ENCODE measurements at places on chromosomes 7 and 10.

GRCh38 chr7:131692131-131692960 lies 135.9 kb upstream of the PODXL start:
- peak; percentile 68 for DNase-seq

GRCh38 chr7:68176974-68177373 lies 1180.3 kb downstream of the TYW1 start:
- DNase-seq: peak; percentile 78

DNA sequence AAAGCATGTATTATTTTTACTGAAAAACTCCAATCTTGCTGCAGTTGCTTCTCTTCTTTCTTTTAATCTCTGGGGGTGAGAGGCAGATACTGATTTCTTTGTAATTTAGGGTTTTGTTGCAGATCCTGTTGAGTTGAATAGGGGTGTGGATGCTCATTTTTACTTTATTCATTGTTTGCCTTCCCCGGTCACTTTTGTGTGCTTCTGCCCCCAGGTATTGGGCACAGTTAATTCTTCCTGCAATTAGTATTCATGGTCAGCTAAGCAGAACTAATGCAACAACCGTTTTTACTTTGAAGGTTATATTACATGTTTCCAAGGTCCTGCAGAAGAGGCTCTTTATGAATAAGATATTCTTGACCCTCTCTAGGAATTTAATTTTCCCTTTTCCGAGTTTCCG lies 96.4 kb downstream of the BUB3 start:
- no peak for DNase-seq

DNA sequence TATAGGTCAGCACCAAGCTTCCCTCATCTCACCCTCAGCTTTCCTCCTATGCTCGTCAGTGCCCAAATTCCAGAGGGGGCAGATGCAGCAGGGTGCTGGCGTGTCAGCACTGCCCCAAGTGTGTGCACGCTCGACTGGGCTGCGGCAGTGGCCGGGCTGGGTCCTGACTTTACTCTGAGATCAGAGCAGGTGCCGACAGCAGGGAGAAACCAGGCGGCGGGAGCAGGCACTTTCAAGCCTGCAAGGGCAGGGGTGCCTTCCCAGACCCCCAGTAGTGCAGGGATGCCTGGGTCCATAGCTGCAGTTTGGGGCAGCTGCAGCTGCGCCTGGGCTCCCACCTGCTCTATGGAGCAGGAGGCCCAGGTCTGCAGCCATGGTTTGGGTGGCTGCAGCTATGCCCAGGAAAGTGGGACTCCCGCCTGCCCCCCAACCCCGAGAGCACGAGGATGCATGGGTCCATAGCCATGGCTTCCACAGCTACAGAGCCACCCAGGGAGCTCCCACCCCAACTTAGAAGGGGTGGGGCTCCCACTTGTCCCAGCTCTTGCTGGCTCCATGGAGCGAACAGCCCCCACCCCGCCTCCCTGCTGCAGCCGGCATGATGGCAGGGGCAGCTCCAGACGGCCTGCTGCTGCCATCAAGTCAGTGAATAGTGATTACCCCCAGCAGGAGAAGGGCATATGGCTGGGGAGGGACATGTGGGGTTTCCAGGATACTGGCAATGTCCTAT lies 199.2 kb upstream of the KMT2E start:
- DNase-seq: no peak

- no peak for DNase-seq
Observed at GRCh38 chr7:116441534-116441933, 58.0 kb upstream of the CAV2 start.

- no peak for DNase-seq
Observed at GRCh38 chr7:155375337-155376277, 77.9 kb downstream of the INSIG1 start.

DNA sequence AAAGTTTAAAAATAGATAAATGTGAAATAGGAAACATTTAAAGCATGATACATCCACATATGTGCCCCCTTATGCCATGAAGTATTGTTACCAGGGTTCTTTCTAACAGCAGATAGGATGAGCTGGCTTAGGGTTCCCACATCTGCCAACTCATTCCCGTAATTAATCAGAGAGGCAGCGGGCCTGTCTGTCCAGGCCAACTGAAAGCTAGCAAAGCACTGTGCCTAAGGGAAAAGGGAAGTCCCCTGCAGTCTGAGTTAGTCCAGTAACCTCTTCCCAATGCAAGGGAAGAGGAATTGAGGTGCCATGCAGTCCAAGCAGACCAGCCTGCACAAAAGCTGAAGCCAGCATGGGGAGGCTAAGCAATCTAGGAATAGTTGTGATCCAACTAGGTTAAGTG lies 18.3 kb upstream of the ZC3HAV1L start:
- no peak for DNase-seq

GRCh38 chr7:47901542-47901941 lies 46.7 kb downstream of the PKD1L1 start:
- DNase-seq: no peak

GRCh38 chr7:70624500-70625103 lies 507.3 kb upstream of the GALNT17 start:
- DNase-seq: no peak

Data from urothelium cell line (cell line).